ENCODE measurements at places on chromosomes 12 and 14. TPM values are rescaled to one million over a fixed set of nuclear protein-coding genes. Genes with fewer than 3 reads are reported as not detected.

GRCh38 chr12:32589165-32589865, 89.8 kb upstream of the DNM1L start:
- DNase-seq: no peak

DNA sequence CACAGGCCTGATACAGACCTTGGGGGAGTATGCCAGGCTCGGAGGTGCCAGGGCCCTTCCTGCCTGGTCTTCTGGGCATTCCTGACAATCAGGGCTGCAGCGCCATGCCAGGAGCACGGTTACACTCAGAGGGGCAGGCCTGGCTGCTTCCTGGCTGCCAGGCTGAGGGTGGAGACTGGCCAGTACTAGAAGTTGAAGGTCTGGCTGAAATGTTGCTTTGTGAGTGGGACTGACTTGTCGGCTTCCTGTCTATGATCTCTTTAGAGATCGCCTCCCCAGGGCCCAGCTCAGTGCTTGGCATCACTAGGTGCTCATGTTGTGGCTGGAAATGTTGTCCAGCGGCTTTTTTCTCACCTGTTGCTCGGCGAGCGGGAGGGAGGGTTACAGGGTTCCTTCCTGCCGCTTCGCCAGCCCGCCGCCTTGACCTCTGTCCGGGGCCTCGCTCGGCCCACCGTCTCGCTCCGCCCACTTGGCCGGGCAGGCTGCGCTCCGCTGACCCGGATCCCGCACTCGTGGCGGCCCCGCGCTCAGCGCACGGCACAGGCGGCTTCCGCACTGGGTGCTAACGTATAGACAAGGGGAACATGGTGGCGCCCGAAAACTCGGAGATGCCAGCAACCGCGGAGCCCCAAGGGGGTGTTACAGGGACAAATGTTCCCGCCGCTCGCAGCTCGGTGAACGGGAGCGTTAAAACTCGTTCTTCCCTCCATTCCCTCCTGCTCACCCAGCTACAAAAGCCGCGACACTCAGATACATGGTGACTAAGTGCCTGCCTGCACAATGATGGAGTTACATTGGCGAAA, 32.6 kb downstream of the PAPLN start:
- DNase-seq: no peak

DNA sequence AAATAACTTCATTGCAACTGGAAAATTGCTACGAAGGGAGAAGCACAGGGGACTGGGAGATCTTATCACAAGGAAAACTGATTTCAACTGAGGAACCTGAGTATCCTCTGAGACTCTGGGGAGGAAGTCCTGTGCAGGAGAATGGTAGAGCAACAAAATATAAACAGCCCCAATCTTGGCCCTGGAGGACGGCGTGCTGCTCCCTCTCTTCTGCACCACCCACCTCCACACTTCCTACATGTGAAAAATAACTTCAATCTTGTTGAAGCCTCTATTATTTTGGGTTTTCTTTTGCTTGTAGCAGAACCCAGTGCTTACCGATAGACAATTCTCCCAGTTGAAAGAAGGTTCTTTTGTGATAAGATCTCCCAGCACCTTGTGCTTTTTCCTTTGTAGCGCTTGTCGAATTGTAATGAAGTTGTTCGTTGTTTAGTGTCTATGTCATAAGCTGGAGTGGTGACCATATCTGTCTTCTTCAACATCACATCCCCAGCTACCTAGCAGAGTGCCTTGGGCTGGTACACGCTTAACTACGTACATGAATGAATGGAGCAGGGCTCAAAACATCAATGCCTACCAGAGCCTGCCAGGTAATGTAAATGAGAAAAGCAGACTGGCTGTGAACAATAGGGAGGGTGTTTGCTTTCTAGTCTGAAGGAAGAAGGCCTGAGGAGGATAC, 2.8 kb upstream of the CD4 start:
- no peak for DNase-seq

- no peak for DNase-seq
These were observed at the start of gene CD69 for GRCh38 chr12:9760699-9761418. Gene CD69, minus strand, starts transcription at chr12:9760901. Its CDS starts 81 bp downstream, at chr12:9760820.

- peak; percentile 60 for DNase-seq
These were observed 144.4 kb downstream of the AKAP6 start for GRCh38 chr14:32473464-32473855.

DNA sequence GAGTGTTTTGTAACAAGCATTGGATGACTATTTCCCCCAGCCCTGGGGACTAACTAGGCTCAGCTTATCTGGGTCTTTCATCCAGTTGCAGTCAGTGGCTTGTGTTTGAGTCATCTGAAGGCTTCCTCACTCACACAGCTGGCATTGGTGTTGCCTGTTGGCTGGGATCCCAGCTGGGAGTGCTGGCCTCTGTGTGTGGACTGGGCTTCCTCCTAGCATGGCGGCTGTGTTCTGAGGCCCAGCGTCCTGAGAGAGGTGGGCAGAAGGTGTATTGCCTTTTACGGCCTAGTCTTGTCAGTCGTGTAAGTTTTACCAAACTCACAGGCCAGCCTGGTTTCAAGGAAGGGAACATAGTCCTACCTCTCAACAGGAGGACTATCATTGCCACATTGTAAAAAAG, 28.3 kb upstream of the PPP2R5C start:
- DNase-seq: peak; percentile 54

DNA sequence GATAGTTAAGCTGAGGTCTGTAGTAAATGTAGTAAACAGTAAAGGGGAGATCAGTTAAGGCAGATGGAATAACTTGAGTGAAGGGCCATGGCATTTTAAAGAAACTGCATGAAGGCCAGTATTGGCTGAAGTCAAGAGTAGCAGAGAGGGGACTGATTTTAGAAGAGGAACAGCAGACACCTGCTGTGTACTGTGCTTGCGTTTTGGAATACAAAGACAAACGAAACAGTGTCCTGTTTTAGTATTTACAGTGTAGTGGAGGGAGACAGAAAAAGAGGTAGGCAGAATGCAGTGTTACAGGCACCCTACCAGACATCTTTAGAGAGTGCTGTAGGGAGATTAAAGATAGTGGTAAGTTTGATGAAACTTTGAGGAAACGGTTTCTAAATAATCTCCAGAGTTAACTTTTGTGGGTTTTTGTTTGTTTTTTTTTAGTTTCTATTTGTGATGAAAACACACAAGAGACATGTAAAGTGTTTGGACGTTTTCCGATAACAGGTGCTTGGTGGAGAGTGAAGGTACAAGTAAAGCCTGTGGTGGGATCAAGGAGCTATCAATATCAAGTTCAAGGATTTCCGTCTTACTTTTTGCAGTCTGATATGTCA, 2.1 kb downstream of the HELB start:
- DNase-seq: no peak

DNA sequence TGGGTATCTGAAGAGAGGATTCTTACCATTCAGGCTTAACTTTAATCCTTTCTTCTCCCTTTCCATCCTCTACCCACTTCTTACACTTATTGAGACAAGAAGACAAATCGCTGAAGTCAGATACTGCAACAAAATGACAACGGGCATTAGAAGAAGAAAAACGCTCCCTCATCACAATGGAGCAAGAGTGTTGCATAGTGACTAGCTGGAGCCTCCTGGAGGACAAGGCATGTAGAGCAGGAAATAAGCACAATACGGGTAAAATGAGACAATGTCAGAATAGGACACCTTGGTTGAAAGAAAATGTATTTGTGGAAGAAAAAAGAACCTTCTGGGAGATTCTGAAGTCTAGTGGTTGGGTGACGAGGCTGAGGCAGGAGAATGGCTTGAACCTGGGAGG, 501.0 kb downstream of the RERGL start:
- DNase-seq: no peak

- no peak for DNase-seq
These were observed 132.7 kb downstream of the PPFIA2 start for GRCh38 chr12:81626406-81626805.

- DNase-seq: peak; percentile 11
These were observed 118.0 kb downstream of the KICS2 start for GRCh38 chr12:64103825-64104740.

DNA sequence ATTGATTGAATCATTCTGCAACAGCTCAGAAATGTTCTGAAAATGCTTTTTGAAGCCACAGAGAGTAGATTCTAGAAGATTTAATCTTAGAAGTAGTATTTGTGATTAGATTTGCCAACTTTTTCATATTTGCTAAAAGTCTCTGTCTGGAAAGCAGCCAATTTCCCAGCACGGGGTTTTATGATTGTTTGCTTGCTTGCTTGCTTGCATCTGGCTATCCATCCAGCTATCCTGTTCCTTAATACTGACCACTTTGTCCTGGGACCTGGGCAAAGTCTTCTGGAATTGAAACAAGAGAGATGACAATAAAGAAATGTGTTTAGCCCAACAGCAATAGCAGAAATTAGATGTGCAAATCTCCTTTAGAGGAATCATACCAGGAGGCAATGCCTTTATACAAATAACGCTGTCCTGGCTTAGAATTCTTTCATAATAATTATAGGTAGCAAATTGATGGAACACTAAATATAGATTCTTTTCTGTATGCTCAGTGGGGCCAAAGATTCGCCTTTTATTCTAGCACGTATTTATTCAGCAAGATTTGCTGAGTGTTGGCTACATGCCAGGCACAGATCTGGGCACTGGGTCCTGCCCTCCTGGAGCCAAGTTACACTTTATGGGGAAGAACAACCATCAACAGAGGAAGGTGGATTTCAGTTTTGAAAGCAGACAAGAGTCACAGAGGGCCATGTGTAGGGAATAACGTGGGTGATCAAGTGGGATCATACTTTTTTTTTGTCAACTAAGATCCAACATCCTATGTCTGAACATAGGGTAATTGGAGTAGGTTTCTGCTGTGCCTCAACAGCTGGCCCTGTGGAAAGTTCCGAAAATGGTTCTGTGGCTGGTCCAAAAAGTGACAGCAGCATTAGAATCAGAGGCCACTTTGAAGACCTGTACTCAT, 25.3 kb downstream of the MYBPC1 start:
- no peak for DNase-seq

DNA sequence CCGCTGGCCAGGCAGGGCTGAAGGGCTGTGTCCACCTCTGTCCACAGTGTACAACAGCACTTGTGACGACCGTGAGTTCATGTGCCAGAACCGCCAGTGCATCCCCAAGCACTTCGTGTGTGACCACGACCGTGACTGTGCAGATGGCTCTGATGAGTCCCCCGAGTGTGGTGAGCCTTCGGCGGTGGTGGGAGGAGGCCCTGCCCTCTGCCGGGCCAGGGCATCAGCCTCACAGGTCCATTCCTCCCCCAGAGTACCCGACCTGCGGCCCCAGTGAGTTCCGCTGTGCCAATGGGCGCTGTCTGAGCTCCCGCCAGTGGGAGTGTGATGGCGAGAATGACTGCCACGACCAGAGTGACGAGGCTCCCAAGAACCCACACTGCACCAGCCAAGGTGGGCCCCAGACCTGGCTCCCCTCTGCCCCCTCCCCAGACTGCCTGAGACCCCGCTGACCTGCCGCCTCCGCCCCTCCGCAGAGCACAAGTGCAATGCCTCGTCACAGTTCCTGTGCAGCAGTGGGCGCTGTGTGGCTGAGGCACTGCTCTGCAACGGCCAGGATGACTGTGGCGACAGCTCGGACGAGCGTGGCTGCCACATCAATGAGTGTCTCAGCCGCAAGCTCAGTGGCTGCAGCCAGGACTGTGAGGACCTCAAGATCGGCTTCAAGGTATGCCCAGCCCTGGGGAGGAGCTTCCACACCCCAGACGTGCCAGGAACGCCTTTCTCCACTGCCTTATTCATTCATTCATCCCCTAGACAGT, 20.8 kb upstream of the NXPH4 start:
- no peak for DNase-seq

GRCh38 chr12:68878283-68878682, 54.7 kb downstream of the CPM start:
- DNase-seq: no peak

- DNase-seq: peak; percentile 52
These were observed 98.0 kb downstream of the BBS10 start for GRCh38 chr12:76250256-76250655.

GRCh38 chr14:68627868-68628604, 164.8 kb downstream of the ZFP36L1 start:
- no peak for DNase-seq

DNA sequence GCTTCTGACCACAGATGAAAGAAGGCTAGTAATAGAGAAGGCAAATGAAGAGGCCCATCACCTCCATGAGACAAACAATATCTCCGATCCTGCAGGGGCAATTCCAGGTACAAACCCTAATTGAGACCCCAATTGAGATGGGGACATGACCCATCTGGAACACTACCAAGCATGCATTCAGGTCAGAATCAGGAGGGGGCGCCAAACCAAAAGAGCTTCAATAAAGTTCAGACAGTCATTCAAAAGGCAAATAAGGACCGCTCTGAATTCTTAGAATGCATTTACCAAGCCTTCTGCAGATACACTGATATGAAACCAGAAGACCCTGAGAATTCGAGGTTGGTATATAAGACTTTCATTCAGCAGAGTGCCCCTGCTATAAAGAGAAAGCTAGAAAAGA, 10.2 kb upstream of the EDDM3B start:
- no peak for DNase-seq

DNA sequence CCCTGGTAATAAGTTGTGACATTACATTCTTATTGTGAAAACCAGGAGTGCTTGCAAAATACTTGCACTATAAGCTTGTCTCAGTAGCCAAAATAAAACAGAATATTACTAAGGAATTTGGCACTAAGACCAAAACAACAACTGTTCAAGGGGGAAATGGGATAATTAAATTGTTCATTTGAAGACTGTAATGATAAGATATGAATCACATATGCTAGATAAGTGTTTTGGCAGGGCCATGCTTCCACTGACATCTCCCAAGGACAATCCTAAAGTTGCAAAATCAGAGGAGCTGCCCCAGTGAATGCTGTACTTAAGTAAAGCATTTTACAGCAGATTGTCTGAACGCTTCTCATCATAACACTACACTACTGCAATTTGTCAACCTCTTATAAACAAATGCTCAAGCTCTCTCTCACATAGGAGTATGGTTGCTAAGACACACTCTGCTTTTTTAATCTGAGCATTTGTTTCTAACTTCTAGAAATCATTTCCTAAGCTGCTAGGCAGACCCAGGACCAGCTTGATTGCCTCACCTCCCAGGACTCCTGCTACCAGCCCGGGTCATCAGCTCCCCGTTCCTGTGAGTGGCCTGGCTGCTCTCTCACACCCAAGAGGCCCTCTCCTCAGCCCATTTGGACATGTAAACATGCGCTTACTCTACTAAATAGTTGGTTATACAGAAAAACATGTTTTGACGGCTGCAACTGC, 191.5 kb downstream of the PAX9 start:
- no peak for DNase-seq

- DNase-seq: no peak
These were observed 13.1 kb upstream of the TAC3 start for GRCh38 chr12:57029457-57029856.

GRCh38 chr12:9793779-9794395, 33.2 kb upstream of the CD69 start:
- no peak for DNase-seq

Gene HOXC13
- total RNA-seq: not detected

Gene ERBB3
- 1.0 TPM for total RNA-seq

Gene MYH6
- total RNA-seq: not detected

Gene KRT85
- not detected for total RNA-seq

Gene ESRRB
- total RNA-seq: not detected

Gene ADGRD1
- not detected for total RNA-seq

Gene DRAM1
- total RNA-seq: 102 TPM

Gene MIP
- total RNA-seq: not detected

Gene KCNA1
- total RNA-seq: not detected

Gene BICDL1
- not detected for total RNA-seq
